ENCODE measurements at places on chromosomes 2 and 18. TPM values are rescaled to one million over a fixed set of nuclear protein-coding genes. Genes with fewer than 3 reads are reported as not detected.

- H3K27ac ChIP-seq: peak overlapping the region; percentile 75
- no peak for DNase-seq
- peak overlapping the region; percentile 82 for H3K4me3 ChIP-seq
Observed at GRCh38 chr2:173076581-173077345, 1.1 kb downstream of the MAP3K20 start.

MAPRE3 gene
- 1.8 TPM for total RNA-seq

DNA sequence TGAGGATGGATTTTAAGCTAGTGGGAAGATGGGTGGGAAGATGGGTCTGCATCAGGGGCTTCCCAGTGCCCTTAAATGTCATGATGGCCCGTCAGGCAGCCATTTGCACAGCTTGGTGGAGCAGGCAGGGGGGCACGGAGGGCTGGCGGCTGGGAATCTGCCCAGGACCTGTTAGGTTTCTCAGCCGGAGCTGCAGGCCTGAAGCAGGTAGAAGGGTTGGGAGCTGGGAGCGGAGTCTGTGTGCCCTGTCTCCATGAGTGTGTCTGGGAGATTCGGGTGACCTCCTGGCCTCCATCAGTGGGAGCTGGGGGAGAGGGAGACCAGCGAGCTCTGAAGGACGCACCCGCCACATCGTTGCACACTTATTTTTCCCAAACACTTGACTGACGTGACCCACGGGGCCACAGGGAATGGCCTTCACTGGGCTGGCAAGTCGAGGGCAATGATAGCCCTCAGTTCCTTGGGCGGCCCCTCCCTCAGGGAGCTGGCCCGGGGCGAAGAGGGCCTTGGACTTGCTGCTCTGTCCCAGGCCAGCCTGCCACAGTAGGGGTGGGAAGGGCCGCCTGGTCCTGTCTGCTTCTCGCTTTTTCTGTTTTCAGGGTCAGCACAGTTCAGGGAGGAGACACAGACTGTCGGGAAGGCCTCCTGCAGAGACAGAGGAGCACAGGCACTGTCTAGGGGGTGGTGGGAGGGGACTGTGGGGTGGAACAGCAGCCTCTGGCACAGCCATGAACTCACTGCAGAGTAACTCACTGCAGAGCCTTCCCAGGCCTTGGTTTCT lies 236.8 kb downstream of the ZBTB7C start:
- H3K27me3 ChIP-seq: peaks cover 23% of the 10 kb centered on the region
- DNase-seq: no peak
- no peaks in the 10 kb centered on the region for H3K36me3 ChIP-seq
- no peak overlapping the region for H3K4me3 ChIP-seq
- no peak overlapping the region for H3K27ac ChIP-seq

DNA sequence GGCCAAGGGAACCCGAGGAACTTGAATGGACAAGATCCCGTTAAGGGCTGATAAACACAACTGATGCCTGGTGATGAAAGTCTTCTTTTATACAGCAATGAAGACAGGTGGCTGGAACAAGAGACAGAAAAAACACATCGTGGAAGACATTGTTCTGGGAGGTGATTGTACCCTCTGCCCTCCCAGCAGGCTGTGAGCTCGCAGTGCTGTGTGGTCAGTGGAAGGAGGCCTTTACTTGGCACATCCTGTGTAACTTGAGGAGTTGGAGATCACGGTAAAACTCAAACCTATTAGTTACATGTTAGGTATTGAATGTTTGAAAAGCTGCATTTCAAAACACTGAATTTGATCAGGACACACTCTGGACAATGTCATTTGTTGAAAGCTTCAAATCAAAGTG lies 249.9 kb upstream of the EPAS1 start:
- no peaks in the 10 kb centered on the region for H3K27me3 ChIP-seq
- H3K4me1 ChIP-seq: peaks cover 26% of the 10 kb centered on the region
- H3K4me3 ChIP-seq: no peak overlapping the region
- no peak for DNase-seq

DNA sequence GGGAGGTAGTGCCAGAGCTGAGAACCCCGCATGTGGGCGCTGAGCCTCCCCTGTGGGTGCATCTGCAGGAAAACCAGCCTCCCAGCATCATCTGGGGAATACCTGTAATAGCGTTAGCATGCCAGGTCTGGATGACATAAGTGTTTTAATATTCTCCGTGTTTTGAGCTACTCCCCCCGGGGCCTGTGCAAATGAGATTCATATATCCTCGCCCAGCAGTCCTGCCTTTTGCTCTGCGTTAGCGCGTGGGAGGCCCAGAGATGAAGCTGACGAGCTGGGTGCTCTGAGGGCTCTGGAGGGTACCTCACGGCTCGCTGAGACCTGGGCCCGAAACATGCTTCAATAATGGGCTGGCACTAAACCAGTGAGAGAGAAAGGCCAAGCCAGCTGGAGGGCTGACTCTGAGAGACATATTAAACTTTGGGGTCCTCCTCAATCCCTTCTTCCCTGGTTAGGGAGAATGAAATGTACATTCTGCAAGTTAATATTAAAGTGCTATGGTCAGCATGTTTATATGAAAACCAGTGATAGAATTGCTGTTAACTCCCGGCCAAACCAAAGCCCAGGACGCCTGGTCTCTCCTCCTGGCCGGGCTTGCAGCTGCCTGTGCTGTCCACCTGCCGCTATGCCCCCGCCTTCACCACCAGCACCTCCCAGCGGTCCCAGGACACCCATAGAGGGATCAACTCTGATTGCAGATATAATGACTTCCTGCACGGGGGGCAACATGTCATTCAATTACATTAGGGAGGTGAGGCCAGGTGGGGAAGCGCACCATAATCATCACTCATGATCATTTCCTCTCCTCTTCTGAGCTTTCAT lies 77.0 kb downstream of the EDAR start:
- H3K4me1 ChIP-seq: no peaks in the 10 kb centered on the region
- no peaks in the 10 kb centered on the region for H3K27me3 ChIP-seq
- no peak overlapping the region for H3K4me3 ChIP-seq

DNA sequence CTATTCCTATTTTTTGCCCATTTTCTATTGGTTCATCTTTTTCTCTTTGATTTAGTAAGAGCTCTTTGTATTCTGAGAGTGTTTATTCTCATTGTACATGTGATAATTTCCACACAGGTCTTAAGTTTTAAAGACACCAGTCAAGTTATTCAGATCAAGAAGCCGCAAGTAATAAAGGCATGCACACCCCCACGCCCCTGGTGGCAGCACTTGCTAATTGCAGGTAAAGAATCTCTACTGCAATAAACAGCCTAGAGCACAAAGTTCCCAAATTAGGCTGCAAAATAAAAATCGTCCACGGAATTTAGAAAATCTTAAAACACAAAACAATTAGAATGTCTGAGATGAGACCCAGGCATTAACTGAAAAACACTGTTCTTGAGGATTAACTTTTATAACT lies 45.2 kb downstream of the ST3GAL5 start:
- no peak for DNase-seq
- no peak overlapping the region for H3K27ac ChIP-seq
- H3K4me1 ChIP-seq: peaks cover 4% of the 10 kb centered on the region
- no peak overlapping the region for H3K4me3 ChIP-seq
- no peaks in the 10 kb centered on the region for H3K27me3 ChIP-seq

DNA sequence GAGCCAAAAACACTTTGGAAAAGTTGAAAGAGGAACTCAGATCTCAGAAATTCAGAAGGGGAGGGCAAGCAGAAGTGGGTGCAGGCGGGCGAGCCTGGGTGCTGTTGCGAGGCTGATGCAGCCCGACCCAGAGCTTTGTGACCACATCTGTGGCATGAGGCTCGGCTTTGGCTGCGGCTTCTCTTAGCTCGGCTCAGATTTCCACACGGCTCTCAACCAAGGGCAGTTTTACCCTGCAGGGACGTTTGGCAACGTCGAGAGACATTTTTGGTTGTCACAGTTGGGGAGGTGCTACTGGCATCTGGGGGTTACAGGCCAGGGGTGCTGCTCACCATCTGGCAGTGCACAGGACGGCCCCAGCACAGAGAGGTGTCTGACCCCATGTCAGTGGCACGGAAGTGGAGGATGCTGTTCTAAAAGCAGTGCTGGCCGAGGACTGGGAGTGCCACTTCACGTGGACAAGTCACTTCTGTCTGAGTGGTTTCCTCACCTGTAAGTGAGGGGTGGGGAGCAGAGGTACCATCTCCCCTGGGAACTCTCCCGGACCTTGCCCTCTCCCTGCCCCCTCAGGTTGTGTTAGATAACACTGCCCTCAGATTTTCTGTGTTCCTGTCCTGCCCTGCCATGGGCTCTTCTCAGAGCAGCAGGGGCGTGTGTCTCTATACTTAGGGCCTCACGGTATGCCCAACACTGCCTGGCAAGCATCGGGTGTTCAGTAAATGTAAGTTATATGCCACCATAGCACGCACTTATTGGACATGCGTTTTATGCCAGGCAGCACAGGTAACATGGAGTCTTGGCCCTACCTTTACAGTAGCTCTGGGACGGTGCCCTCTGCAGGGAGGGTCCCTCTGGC lies 48.7 kb upstream of the FAHD2A start:
- H3K4me1 ChIP-seq: no peaks in the 10 kb centered on the region
- no peaks in the 10 kb centered on the region for H3K27me3 ChIP-seq
- H3K36me3 ChIP-seq: no peaks in the 10 kb centered on the region
- no peak overlapping the region for H3K4me3 ChIP-seq
- DNase-seq: no peak
- no peak overlapping the region for H3K27ac ChIP-seq

DNA sequence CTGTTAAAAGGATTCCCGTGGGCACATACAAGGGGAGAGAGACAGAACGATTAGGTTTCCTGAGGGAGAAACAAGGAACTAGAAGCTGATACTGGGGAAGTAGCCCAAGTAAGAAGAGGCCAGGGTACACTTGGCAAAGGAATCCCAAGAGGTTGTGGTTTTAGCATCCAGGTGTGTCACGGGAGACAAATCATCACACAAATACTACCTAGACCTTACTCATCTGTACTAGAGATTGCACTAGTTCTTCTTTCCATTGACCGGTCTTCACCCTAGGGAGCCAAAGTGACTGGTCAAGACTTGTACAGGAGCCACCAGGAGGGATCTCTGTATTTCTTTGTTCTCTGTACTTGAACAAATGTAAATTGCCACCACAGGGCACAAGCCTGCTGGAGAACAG lies 14.2 kb upstream of the NR4A2 start:
- no peak overlapping the region for H3K27ac ChIP-seq
- no peaks in the 10 kb centered on the region for H3K27me3 ChIP-seq
- no peaks in the 10 kb centered on the region for H3K36me3 ChIP-seq
- H3K4me1 ChIP-seq: peaks cover 24% of the 10 kb centered on the region

DNA sequence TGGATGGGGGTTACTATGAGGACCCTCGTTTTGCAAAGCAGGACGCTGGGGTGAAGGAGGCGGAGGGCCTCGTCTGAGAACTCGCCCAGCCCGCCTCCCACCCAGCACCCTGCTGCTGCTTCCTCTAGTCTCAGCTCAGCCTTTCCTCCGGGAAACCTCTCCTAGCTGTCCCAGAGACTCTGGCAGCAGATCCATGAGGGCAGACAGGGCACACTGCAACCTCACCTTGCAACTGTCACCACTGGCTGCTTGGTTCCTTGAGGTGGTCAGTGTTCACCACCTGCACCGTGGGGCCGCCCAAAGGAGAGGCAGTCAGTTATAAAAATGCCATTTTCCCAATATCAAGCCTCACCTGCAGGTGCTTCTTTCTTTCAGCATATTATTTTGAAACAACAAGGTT lies 45.6 kb downstream of the PARD6G start:
- peaks cover 25% of the 10 kb centered on the region for H3K4me1 ChIP-seq
- H3K4me3 ChIP-seq: no peak overlapping the region
- no peaks in the 10 kb centered on the region for H3K36me3 ChIP-seq
- H3K27me3 ChIP-seq: peaks cover 50% of the 10 kb centered on the region

- DNase-seq: no peak
- no peak overlapping the region for H3K27ac ChIP-seq
- H3K4me1 ChIP-seq: no peaks in the 10 kb centered on the region
- peaks cover 41% of the 10 kb centered on the region for H3K27me3 ChIP-seq
- H3K4me3 ChIP-seq: no peak overlapping the region
Observed at GRCh38 chr2:200212862-200213425, 93.5 kb upstream of the SPATS2L start.

- H3K4me3 ChIP-seq: no peak overlapping the region
- H3K4me1 ChIP-seq: peaks cover 1% of the 10 kb centered on the region
- H3K27ac ChIP-seq: no peak overlapping the region
- H3K27me3 ChIP-seq: no peaks in the 10 kb centered on the region
- H3K36me3 ChIP-seq: peaks cover 20% of the 10 kb centered on the region
- no peak for DNase-seq
Observed at GRCh38 chr2:71122387-71123298, 7.4 kb downstream of the MCEE start.

FAM228A gene
- total RNA-seq: not detected

DNA sequence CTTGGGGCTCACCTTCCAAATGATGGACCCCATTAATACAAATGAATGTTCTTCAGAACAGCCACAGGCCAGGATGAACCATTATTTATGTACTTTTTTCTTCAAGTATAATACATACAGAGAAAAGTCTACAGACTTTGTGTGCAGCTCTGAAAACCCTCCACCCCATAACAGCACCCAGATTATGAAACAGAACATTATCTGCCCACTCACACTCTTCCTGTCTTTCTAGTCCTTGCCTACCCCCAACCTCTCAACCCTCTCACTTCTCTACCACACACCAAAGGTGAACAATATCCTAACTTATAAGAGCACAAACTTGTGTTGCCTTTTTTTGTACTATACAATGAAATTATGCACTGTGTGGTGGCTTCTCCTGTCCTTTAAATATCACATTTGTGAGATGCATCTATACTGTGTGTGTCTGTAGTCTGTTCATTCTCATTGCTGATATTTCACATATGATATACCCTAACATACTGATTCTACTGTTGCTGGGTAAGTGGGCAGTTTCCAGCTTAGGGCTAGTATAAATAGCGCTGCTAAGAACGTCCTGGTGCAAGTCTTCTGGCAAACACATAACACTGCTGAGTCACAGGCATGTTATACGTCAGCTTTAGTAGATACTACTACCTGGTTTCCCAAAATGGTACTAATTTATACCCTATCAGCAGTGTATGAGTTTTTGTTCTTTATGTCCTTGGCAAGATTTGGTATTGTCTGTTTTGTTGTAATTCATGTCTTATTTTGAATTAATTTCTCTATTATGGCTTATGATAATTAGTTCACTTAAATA lies 1.0 kb upstream of the NPHP1 start:
- peak overlapping the region; percentile 34 for H3K27ac ChIP-seq
- H3K4me1 ChIP-seq: peaks cover 19% of the 10 kb centered on the region
- H3K4me3 ChIP-seq: peak overlapping the region; percentile 91
- DNase-seq: no peak
- peaks cover 21% of the 10 kb centered on the region for H3K36me3 ChIP-seq

LMAN1 gene
- total RNA-seq: 146 TPM
